GM23248 (cell line): ENCODE measurements at places on chromosomes 7 and 10.
A peak's percentile ranks its signal among the peaks of the same experiment; 100 is the strongest.

DNA sequence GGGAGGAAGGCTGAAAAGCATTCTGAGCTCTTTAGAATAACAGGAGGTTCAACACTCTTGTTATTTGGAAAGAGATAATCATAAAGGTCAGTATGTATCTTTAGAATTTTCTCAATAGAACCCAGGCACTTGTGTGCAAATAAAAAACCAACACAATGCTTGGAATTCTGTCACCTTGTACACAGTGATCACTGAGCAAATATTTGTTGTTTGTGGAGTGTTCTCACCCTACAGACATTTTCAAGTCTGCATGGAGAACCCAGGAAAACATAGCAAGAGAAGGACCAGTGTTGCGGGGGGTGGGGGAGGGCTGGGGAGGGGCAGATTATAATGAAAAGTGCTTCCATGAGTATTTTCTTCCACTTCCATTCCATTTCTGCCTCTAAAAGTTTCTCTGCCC lies 87.4 kb downstream of the FAM107B start:
- no peak overlapping the region for H3K4me3 ChIP-seq
- DNase-seq = no peak
- H3K27ac ChIP-seq = no peak overlapping the region

GRCh38 chr10:7272008-7272407 lies 138.8 kb downstream of the SFMBT2 start:
- H3K36me3 ChIP-seq = no peaks in the 10 kb centered on the region
- no peak overlapping the region for H3K27ac ChIP-seq
- no peaks in the 10 kb centered on the region for H3K4me1 ChIP-seq
- no peaks in the 10 kb centered on the region for H3K27me3 ChIP-seq

DNA sequence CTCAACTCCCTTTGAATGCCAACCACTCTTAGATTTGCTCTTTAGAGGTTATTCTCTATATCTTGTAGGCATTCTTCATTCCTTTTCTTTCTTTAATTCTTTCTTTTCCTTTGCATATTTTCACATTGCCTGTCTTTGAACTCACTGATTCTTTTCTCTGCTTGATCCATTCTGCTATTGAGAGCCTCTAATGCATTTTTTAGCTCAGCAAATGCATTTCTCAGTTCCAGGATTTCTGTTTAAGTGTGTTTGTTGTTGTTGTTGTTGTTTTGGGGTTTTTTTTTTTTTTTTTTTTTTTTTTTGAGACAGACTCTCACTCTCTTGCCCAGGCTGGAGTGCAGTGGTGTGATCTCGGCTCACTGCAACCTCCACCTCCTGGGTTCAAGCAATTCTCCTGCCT lies 71.6 kb downstream of the FBXL13 start:
- no peaks in the 10 kb centered on the region for H3K27me3 ChIP-seq
- no peaks in the 10 kb centered on the region for H3K4me1 ChIP-seq
- no peaks in the 10 kb centered on the region for H3K36me3 ChIP-seq
- no peak overlapping the region for H3K4me3 ChIP-seq
- no peak overlapping the region for H3K27ac ChIP-seq

GRCh38 chr7:141483044-141483443 lies 68.2 kb upstream of the AGK start:
- no peaks in the 10 kb centered on the region for H3K36me3 ChIP-seq
- no peak for DNase-seq
- no peak overlapping the region for H3K4me3 ChIP-seq
- no peak overlapping the region for H3K27ac ChIP-seq

DNA sequence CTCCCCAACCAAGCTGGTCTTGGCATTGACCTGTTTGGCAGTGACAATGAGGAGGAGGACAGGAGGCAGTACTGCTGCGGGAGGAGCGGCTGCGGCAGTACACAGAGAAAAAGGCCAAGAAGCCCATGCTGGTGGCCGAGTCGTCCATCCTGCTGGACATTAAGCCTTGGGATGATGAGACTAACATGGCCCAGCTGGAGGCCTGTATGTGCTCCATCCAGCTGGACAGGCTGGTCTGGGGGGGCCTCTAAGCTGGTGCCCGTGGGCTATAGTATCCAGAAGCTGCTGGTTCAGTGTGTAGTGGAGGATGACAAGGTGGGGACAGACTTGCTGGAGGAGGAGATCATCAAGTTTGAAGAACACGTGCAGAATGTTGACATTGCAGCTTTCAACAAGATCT lies 39.1 kb upstream of the ZNF273 start:
- DNase-seq = no peak
- H3K4me1 ChIP-seq = no peaks in the 10 kb centered on the region
- H3K4me3 ChIP-seq = no peak overlapping the region
- no peaks in the 10 kb centered on the region for H3K36me3 ChIP-seq
- no peak overlapping the region for H3K27ac ChIP-seq

- peak overlapping the region; percentile 87 for H3K4me3 ChIP-seq
- H3K4me1 ChIP-seq = peaks cover 14% of the 10 kb centered on the region
- H3K27ac ChIP-seq = peak overlapping the region; percentile 77
- no peaks in the 10 kb centered on the region for H3K36me3 ChIP-seq
- DNase-seq = no peak
Measured at GRCh38 chr7:99504281-99504602, 220 bp upstream of the ZKSCAN5 start.

- no peaks in the 10 kb centered on the region for H3K36me3 ChIP-seq
- no peak overlapping the region for H3K4me3 ChIP-seq
Measured at GRCh38 chr7:51090411-51090810, 226.2 kb downstream of the COBL start.

GRCh38 chr10:132551093-132551807 lies 13.7 kb downstream of the INPP5A start:
- H3K4me1 ChIP-seq = no peaks in the 10 kb centered on the region
- no peak overlapping the region for H3K4me3 ChIP-seq
- H3K36me3 ChIP-seq = no peaks in the 10 kb centered on the region
- H3K27me3 ChIP-seq = no peaks in the 10 kb centered on the region

- no peak overlapping the region for H3K27ac ChIP-seq
- DNase-seq = no peak
- no peaks in the 10 kb centered on the region for H3K27me3 ChIP-seq
- peaks cover 8% of the 10 kb centered on the region for H3K4me1 ChIP-seq
- no peaks in the 10 kb centered on the region for H3K36me3 ChIP-seq
- no peak overlapping the region for H3K4me3 ChIP-seq
Measured at GRCh38 chr7:36131499-36131898, 21.6 kb upstream of the EEPD1 start.

DNA sequence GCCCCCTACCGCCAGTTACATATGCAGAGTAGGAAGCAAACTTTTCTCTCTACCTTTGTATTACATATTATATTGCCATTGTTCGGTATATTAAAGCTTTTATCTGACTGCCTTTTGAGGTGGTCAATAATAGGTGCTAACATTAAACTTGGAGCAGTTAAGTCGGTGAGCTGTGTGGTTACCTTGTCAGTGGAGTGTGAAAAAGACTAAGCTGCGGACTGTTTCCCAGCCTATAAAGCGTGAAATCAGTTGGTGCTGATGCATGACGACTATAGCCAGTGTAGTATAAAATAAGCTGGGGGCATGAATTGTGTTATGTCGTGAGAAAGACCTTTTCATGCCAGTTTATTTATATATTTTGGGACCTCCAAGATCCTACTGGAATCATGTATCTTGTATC lies 33.7 kb downstream of the R3HCC1L start:
- peaks cover 12% of the 10 kb centered on the region; the same call in 1 of the 2 replicates for H3K36me3 ChIP-seq
- H3K4me3 ChIP-seq = no peak overlapping the region
- no peak for DNase-seq
- H3K27ac ChIP-seq = no peak overlapping the region
- no peaks in the 10 kb centered on the region for H3K27me3 ChIP-seq

DNA sequence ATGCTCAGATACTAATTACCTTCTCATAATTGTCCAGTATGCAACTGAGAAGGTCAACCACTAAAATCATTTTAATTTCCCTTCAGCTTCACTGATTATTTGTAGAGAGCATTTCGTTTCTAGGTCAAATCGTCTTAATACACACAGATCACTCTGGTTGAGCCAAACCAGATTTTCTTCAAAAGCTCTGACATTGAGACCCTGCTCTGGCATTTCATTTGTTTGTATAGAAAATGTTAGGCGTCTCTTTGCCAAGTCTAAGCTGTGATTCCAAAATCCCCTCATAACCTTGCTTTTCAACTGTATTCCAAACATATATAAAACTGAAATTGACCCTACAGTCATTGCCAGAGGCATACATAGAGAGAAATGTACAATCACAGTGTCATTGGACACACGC lies 520.0 kb downstream of the CNTNAP2 start:
- H3K36me3 ChIP-seq = no peaks in the 10 kb centered on the region
- DNase-seq = no peak
- no peaks in the 10 kb centered on the region for H3K27me3 ChIP-seq
- H3K4me1 ChIP-seq = no peaks in the 10 kb centered on the region
- no peak overlapping the region for H3K4me3 ChIP-seq

- DNase-seq = peak; percentile 8
- peaks cover 12% of the 10 kb centered on the region; the same call in 1 of the 2 replicates for H3K4me1 ChIP-seq
- no peak overlapping the region for H3K4me3 ChIP-seq
- H3K36me3 ChIP-seq = no peaks in the 10 kb centered on the region
Measured at GRCh38 chr7:83148776-83149175, 13.9 kb downstream of the PCLO start.

DNA sequence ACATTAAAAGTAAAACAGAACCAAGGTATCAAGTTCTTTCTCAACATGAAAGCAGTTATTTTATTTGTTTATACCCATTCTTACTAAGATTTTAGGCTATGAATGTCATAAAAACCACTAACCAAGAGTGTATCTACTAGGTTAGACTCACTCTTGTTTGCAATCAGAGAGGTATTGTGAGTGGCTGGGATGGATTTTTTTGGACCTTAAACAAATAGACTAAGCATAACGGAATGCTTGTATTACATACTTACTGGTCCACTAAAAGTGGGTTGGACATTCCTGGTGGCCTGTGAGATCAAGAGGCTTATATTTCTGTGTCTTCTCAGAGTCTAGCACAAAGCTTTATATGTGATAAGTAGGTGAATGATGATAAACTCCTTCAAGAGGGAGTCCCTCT lies 32.6 kb upstream of the CBLL1 start:
- H3K4me3 ChIP-seq = no peak overlapping the region
- no peak overlapping the region for H3K27ac ChIP-seq
- H3K4me1 ChIP-seq = peaks cover 7% of the 10 kb centered on the region
- no peaks in the 10 kb centered on the region for H3K36me3 ChIP-seq
- H3K27me3 ChIP-seq = no peaks in the 10 kb centered on the region
- DNase-seq = peak; percentile 74

- DNase-seq = peak; percentile 67
- peak overlapping the region; percentile 92 for H3K4me3 ChIP-seq
- peaks cover 60% of the 10 kb centered on the region for H3K4me1 ChIP-seq
- H3K27me3 ChIP-seq = no peaks in the 10 kb centered on the region
- H3K36me3 ChIP-seq = no peaks in the 10 kb centered on the region
Measured at GRCh38 chr10:31320550-31321211, 1.7 kb downstream of the ZEB1 start.

GRCh38 chr7:151629713-151630272 lies 110.1 kb upstream of the RHEB start:
- no peak for DNase-seq
- H3K27ac ChIP-seq = no peak overlapping the region
- H3K4me3 ChIP-seq = no peak overlapping the region
- no peaks in the 10 kb centered on the region for H3K27me3 ChIP-seq

DNA sequence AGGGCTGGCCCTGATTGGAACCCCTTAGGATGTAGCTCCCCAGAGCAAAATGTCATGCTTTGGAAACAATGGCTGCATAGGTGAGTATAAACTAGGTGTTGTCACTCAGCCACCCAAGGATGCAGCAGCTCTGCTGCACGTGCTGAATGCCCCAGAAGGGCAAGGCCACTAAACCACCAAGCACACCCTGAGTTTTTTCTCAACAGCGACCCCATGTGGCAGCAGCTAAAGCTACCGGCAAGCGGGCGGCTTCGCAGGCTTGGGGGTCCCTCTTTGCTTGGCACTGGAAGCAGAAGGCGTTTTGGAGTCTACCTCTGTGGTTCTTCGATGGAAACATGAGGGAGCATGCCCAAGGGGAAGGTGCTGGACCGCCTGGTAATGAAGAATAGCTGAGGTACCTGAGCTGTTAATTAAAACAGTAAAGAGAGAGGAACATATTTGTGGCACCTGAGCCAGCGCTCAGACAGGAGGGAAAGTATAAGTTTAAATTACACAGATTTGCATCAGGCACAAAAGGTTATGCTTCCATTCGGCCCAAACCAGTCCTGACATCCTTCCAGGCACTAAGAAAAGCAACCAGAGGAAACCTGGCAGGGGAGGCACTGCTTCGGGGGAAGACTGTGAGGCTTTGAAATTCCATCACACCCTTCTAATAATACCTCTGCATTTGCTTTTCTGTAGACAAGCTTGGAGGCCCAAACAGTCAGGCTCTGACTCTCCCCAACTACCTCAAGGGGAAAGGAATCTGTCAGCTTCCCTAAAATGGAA lies 152.1 kb downstream of the GFRA1 start:
- no peaks in the 10 kb centered on the region for H3K4me1 ChIP-seq
- no peak overlapping the region for H3K27ac ChIP-seq
- no peak overlapping the region for H3K4me3 ChIP-seq
- H3K27me3 ChIP-seq = no peaks in the 10 kb centered on the region
- no peak for DNase-seq
- no peaks in the 10 kb centered on the region for H3K36me3 ChIP-seq

DNA sequence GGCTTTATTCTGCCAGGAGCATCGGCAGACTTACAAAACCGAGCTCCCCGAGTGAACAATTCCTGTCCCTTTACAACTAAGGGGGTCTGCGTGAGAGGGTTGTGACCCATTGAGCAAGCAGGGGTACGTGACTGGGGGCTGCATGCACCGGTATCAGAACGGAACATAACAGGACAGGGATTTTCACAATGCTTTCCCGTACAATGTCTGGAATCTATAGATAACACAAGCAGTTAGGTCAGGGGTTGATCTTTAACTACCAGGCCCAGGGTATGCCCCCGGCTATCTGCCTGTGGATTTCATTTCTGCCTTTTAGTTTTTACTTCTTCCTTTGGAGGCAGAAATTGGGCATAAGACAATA lies 38.1 kb upstream of the GSDME start:
- H3K27ac ChIP-seq = no peak overlapping the region
- no peak for DNase-seq
- H3K4me1 ChIP-seq = no peaks in the 10 kb centered on the region
- no peaks in the 10 kb centered on the region for H3K27me3 ChIP-seq

GRCh38 chr7:71652510-71652909 lies 520.6 kb downstream of the GALNT17 start:
- no peak overlapping the region for H3K27ac ChIP-seq
- H3K4me3 ChIP-seq = no peak overlapping the region
- H3K36me3 ChIP-seq = no peaks in the 10 kb centered on the region
- DNase-seq = no peak

DNA sequence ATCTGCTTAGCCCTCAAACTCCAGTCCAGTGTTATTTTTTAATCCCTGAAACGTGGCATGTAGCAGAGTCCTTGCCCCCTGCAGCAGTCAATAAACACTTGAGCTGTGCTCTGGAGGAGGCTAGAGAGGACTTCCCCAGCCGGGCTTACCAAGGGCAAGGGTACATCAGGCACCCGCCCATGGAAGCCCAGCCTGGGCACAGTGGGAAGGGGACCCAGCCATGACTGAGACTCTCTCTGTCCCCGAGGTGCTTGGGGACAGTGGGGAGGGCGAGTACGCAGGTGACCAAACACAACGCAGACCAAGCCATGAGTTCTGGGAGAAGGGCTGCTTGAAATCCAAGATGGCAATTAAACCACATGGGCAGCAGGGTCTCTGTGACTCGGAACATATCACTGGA lies 45.2 kb downstream of the EBF3 start:
- no peak for DNase-seq
- no peaks in the 10 kb centered on the region; the same call in 1 of the 2 replicates for H3K27me3 ChIP-seq
- H3K4me1 ChIP-seq = no peaks in the 10 kb centered on the region
- H3K36me3 ChIP-seq = no peaks in the 10 kb centered on the region
- H3K4me3 ChIP-seq = no peak overlapping the region
- H3K27ac ChIP-seq = no peak overlapping the region
